ENCODE measurements at places on chromosomes 4 and X.

GRCh38 chr4:118889312-118889691 lies 648 bp downstream of the SYNPO2 start:
- DNase-seq: no peak

GRCh38 chrX:103839404-103839803 lies 7.3 kb upstream of the RAB9B start:
- DNase-seq: no peak

DNA sequence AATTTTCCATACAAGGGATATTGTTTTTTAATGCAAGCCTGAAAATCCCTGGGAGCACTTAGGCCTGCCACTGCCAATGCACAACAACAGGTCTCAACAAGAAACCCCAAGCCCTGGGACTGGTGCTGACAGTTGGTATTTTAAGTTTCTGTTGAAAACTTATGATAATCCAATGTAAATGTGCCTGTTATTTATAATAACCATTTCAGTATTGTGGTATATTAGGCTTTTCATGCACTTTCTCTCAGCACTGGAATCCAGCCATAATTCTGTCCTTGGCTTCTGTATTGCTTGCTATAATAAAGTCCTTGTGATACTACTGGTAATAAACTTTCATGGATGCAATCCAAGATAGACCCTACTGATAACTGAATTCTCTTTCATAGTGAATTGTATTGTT lies 218.9 kb downstream of the PCDH7 start:
- peak; percentile 3 for DNase-seq

DNA sequence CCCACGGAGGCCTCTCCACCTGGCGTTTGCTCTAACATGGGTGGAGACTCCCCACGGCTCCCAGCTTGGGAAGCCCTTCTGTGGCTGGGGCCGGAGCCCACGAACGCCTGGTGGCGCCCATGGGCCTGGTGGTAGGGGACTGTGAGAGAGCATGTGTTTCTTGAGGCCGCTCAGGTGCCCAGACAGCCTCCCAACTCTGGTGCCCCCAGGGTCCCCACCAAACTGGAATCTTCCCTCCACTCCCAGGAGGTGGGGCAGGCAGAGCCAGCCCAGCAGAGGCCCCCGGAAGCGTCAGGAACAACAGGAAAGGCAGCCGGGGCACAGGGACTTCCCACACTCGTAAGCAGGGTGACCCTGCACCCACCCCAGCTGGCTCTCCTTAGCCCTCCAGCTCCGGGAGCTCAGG lies 33.3 kb upstream of the FGFR3 start:
- DNase-seq: no peak

DNA sequence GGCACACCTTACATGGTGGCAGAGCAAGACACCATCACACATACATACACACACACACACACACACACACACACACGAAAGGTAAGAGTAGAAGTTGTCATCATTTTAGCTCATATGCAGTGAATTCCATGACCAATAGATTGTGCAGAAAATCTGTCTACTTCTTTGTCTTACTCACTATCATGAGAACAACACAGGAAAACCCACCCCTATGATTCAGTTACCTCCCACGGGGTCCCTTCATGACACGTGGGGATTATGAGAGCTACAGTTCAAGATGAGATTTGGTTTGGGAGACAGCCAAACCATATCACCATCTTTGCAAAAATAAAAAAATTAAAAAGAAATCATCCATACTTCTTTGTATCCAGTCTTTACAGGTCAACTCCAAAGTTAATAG lies 221.1 kb downstream of the BMPR1B start:
- DNase-seq: no peak

DNA sequence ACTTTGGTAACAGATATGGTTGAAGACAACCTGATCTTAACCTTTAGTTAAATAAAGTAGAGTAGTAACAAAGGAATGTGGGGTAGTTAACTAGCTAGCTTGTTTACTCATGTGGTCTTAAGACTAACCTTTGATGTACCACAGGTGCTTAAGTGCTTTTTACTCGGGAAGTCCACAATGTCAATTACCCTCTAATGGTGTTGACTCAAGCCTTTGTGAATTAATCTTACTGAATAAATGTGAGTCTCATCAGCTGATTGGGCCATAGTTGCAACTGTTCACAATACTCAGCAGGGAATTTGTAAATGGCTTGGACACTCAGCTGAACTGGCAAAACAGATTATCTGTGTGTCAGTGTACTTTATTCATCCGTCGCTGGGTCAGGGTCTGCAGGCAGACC lies 119.0 kb upstream of the UGT8 start:
- DNase-seq: peak; percentile 11

- no peak for DNase-seq
Measured at GRCh38 chrX:69530306-69530705, 26.2 kb downstream of the NALF2 start.

- no peak for DNase-seq
Measured at GRCh38 chr4:162116095-162116779, 47.6 kb downstream of the FSTL5 start.

- DNase-seq: no peak
Measured at GRCh38 chr4:153790962-153791551, 2.2 kb upstream of the SFRP2 start.

GRCh38 chr4:85866508-85866907 lies 391.6 kb downstream of the ARHGAP24 start:
- no peak for DNase-seq

DNA sequence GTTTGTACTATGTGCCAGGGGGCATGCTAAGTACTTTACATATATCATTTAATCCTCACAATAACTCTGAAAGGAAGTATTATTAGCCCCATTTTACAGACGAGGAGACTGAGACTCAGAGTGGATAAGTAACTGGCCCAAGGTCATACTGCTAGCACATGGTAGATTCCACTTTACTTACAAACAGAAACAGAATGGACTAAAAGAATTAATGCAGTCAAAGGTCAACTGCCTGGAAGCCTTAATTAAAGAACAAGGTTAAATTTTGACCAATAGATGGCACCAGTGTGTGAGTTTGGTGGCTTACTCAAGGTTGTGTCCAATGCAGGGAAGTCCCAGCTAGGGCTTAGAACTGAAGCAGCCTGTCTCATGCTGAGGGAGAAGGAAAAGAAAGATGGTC lies 4.7 kb downstream of the RIPPLY1 start:
- DNase-seq: peak; percentile 57

- no peak for DNase-seq
Measured at GRCh38 chr4:52838729-52839586, 23.2 kb upstream of the RASL11B start.

DNA sequence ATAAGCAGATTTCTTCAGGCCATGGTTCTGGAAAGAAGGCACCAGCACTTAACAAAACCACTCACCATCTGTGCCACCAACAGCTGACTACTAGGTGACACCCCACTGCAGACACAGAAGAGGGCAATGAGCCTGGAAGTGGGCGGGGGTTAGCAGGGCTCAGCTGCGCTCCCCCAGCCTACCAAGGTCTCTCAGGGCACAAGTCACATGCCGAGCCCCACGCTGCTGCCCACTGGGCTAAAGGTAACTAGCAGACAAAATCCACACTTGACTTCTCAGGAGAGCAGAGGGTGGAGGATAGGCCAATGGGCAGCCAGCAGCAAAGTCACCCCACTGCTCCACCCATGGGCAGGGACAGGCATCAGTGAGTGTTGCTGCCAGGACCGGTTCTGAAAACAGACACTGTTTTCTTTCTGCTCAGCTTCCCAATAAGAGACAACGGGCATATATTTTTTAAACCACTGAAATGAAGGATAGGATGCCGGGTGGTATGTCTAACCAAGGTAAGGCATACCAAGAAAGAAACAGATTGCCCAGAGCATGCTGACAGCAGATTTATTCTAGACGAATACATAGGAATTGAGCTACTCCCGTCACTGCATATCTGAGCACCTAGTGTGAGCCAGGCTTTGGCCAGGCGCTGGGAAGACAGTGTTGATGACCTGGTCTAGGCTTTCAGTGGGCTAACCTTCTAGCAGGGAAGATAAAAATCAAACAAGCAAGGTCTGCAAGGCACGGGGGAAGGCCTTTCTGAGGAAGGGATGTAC lies 20.1 kb downstream of the ACSL1 start:
- peak; percentile 30 for DNase-seq

- no peak for DNase-seq
Measured at GRCh38 chr4:55475394-55476243, 71.1 kb downstream of the CLOCK start.

DNA sequence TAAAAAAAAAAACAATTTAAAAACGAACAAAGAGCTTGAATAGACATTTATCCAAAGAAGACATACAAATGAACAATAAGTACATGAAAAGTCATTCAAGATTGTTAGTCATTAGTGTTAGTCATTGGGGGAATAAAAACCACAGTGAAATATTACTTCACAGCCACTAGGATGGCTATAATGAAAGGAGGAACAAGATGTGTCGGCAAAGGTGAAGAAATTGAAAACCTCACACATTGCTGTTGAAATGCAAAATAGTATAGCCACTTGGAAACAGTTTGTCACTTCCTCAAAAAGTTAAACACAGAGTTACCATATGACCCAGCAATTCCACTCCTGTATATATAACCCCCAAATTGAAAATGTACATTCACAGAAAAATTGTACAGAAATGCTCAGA lies 45.2 kb upstream of the SLC39A8 start:
- no peak for DNase-seq

- DNase-seq: no peak
Measured at GRCh38 chrX:148507418-148507817, 7.0 kb downstream of the AFF2 start.

DNA sequence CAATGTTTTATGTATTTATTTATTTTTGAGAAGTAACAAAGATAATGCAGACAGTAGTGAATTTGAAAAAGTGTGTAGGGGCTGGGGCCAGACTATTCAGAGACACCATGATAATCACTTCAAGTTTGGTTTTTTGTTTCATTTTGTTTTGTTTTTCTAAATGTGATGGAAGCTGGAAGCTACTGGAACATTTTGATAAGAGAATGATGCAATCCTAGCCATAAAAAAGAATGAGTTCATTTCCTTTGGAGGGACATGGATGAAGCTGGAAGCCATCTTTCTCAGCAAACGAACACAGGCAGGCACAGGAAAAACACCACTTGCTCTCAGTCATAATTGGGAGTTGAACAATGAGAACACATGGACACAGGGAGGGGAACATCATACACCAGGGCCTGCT lies 706.6 kb upstream of the EPHA5 start:
- no peak for DNase-seq

DNA sequence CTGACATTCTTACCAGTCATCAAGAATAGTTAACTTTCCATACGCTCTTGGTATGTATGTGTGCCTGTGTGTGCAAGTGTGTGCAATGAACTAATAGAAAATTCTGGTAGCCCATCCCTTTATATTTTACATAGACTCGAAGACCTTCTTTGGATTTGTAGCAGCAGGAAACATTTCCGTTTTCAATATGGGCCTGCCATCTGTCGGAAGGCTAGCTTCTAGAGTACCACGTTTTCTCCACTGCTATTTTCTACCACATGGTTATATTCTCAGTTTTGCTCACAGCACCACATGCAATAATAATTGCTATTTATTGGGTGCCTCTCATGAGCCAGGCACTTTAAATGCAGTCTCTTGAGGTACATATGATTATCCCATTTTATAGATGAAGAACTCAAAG lies 47.9 kb upstream of the PTCHD1 start:
- no peak for DNase-seq

- no peak for DNase-seq
Measured at GRCh38 chr4:151646322-151646721, 114.5 kb downstream of the GATB start.

- peak; percentile 38 for DNase-seq
Measured at GRCh38 chr4:2186133-2186864, 55.6 kb downstream of the HAUS3 start.

- no peak for DNase-seq
Measured at GRCh38 chrX:146907391-146908240, 93.1 kb upstream of the CXorf51A start.

- no peak for DNase-seq
Measured at GRCh38 chr4:8607603-8608481, 15.3 kb downstream of the CPZ start.

GRCh38 chrX:115642895-115643530 lies 82.0 kb downstream of the PLS3 start:
- DNase-seq: peak; percentile 19

GRCh38 chrX:31228415-31228832 lies 156.6 kb upstream of the FTHL17 start:
- DNase-seq: no peak

DNA sequence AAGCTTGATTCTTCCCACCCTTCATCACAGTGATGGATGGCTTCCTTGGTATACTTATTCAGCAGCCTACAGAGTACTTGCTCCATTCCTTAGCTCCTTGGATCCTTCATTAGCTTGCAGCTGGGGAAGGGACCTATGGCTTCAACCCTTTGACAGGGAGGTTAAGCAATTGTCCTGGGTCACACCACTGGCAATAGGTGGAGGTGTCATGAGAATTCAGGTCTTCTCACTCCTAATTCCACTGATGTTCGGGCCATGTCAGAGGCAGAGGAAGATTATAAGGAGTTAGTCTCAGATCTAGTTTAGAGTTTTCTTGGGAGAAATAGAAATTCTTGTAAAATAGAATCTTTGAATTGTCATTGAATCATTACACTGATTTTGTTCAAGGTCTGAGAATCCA lies 24.5 kb downstream of the EREG start:
- DNase-seq: no peak

DNA sequence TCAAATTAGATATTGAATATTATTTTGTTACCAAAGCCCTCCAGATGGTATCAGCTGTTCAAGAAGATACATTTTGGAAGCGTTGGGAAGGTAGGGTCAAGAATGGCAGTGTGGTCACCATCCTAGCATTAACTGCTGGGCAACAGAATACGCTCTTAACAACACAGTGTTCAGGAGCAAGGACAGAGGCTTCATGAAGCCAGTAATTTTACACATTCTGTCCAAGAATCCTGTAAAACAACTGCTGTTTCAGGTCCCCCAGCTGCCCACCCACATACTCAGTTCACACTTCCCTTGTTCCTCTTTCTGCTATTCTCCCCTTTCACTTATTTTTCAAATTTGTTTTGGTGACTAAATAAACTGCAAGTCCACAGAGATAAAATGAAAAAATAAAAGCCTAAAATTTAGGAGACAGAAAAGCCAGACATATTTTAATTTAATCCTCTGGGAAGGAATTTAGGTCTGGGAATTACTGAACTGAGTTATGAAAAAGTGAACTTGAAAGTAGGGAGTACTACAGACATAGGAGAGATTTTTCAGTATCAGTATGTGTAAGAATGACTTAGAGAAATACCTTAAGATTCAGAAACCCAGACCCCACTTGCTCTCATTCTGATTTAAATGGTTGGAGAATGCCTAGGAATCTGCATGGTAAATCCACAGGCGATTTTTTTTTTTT lies 406.7 kb downstream of the MAPK10 start:
- DNase-seq: no peak
